ENCODE measurements at places on chromosomes 7 and 10.

DNA sequence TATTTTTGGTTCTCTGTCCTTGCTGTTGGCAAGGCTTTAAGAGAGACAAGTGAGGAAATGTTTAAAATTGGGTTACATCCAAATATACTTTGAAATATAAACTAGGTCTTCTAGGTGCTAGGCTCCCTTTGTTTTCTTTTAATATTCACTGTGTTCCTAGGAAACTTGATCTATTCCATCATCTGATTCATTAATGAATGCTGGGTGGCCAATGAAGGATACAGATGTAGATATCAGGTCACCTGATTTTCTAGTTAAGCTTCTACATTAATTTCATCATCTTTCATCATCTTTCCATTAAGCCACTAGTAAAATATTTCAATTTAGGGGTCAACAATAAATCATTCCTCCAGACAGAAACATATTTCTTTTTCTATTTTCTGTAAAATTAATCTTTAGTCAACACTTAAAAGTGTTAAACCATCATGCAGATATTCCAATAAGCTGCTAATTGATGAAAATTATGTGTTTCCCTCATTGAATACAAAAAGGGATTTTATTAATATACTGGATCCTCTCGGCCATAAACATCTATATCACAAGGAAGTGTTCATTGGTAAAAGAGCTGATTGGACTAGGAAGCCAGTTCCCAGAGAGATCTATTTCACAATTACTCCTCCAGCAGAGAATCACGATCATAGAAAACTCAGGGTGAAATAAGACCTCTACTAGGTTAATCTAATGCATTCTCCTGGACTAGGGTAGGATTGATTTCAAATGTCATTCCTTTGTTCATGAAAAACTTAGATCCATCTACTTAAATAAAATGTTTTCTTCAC lies 14.7 kb downstream of the HGF start:
- no peak for DNase-seq

GRCh38 chr10:75425291-75426079 lies 5.9 kb upstream of the LRMDA start:
- DNase-seq = no peak

- DNase-seq = peak; percentile 92
These were observed 165.8 kb upstream of the PRSS1 start for GRCh38 chr7:142583446-142583845.

GRCh38 chr7:151540146-151540545 lies 20.5 kb upstream of the RHEB start:
- no peak for DNase-seq

GRCh38 chr10:102455893-102456471 lies 4.6 kb upstream of the C10orf95 start:
- DNase-seq = peak; percentile 89

GRCh38 chr7:113010377-113010776 lies 76.2 kb downstream of the GPR85 start:
- DNase-seq = no peak

DNA sequence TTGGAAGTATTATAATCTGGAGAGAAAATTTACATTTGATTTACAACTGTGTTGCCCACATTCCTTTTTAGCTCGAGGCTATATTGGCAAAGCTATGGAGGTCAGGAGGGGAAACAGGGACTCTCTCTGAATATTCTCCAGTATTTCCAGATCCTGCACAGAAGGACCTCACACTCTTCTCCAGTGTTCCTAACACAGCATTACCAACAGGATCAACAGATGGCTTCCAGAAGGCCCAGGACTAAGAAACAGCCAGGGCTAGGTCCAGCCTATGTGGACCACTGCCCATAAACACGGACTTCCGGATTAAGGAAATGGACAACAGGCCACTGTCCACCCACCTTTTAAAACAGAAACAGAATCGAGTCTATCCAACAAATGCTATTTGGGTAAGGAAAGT lies 65.3 kb downstream of the CHCHD3 start:
- no peak for DNase-seq

DNA sequence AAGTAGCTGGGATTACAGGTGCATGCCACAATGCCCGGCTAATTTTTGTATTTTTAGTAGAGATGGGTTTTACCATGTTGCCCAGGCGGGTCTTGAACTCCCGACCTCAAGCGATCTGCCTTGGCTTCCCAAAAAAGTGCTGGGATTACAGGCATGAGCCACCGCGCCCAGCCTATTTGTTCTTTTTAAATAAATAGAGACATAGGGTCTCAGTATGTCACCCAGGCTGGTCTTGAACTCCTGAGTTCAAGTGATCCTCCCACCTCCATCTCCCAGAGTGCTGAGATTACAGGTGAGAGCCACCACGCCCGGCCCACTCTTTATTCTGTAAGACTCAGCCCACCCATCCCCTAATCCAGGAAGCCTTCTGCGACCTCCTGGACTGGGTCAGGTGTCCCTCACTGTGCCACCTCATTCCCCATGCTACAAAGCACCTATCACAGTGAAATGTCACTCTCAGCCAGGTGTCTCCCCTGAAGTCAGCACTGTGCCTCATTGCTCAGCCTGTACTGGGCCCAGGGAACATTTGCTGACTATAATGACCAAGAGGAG lies 2.8 kb downstream of the TMEM120A start:
- no peak for DNase-seq

GRCh38 chr7:73680501-73680900 lies 2.8 kb downstream of the DNAJC30 start:
- no peak for DNase-seq

DNA sequence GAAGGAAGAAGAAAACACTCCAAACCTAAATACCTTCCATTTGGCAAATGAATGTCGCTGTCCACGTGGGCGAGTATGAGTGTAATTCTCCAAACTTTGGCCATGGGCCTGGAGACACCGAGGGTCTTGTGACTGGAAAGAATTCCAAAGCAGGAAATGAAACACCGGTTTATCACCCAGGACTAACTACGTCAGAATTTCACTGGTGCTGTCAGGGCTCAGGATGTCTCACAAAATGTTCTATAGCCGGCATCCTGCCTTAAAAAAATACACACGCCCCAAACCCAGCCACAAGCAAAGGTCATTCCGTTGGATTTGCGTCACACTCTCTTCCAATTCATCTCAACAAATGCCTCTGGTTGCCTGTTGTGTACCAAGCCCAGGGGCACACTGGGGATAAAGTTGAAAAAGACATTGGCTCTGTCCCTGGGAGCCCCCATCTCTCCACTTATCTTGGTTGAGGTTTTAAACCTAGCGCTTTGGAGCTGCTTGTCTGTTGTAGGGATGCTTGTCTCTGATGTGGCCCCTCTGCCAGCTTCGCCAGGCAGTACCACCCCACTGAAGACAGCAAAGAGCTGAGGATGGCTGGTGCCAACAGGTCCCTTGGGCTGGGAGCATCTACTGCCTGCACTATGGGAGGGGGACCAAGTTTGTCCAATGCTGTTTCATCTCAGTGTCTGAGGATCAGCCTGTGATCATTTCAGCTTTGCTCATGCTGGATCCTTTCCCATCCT lies 31.2 kb downstream of the GSTO2 start:
- no peak for DNase-seq

DNA sequence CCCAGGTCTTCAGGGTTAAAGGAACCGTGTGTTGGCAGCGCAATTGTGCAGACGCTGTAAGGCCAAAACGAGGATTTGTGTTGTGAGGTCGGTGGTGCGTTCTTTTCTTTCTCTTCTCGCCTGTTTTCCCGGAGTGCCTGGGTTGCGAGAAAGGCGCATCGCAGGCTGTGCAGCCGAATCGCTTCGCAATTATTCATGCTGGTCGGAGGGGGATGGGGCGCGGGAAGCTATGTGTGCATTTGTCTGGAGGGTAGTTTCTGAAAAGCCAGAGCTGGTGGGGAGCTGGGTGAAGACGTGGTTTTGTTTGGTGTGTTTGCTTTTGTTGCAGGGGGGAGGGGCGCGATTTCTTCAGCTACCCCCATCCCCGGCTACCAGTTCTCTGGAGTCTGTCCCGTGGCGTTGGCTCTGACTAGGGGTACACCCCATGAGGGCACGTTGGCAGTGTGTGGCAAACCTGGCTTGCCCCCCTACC lies 2.1 kb downstream of the MXI1 start:
- DNase-seq = no peak

- no peak for DNase-seq
These were observed 125.7 kb downstream of the TEX36 start for GRCh38 chr10:125557311-125557710.

DNA sequence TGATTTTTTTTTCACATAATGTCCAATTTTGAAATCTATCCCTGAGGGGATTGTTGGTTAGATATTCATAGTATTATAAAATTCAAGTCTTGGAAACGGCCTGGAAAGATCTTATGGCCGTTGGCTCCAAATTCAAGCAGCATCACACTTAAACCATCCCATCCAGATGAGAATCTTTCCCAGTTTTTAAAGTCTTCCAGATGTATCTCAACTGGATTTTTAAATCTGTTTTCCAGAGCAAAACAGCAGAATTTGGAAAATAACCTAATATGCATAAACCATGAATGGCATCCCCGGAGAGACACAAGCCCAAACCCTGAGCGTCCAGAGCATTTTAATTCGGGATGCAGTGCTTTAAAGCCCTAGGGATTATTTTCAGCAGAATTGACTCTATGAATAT lies 208.2 kb upstream of the PRKCQ start:
- DNase-seq = no peak

- DNase-seq = peak; percentile 39
These were observed 16.9 kb downstream of the DYDC2 start for GRCh38 chr10:80373502-80373901.

DNA sequence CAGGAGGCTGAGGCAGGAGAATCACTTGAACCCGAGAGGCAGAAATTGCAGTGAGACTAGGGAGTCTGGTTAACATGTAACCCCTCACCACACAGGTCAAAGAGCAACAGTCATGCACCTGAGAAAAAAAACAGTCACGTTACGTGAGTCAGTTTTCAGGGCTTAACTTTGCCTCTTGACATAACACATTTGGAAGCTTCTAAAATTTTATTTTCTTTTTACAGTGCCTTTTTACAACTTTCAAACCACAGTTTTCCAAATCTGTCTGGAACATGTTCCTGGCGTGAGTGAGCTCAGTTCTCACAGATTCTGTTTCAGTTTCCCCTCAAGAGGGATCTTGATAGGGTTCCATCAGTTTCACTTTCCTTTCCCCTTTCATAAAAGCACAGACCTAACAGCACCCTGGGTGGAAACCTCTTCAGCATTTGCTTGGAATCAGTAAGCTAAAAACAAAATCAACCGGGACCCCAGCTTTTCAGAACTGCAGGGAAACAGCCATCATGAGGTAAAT lies 4.4 kb downstream of the IFIT3 start:
- DNase-seq = peak; percentile 93

GRCh38 chr10:86366033-86366901 lies at the start of gene GRID1:
TSS of gene GRID1 (minus strand) at chr10:86366795.
- no peak for DNase-seq

GRCh38 chr10:124414076-124414475 lies 4.6 kb downstream of the OAT start:
- DNase-seq = no peak

DNA sequence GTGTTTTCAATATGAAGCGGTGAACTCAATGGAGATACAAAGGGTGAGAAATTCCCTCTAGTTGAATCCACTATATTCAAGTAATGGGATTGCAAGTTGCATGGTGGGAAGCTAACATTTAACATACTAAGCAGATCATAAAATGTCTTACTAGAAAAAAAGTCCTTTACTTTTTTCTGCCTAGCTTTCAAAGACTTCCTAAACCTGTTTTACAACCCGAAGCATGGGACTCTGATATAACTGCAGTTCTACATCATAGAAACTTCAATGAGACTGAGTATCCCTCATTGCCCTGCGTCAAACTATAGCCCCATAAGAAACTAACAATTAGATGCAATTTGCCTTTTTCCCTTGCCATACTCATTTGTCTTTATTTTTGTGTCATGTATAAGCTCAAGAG lies 179.9 kb downstream of the RTKN2 start:
- no peak for DNase-seq

GRCh38 chr10:44864051-44864450 lies 47.1 kb upstream of the TMEM72 start:
- peak; percentile 5 for DNase-seq

GRCh38 chr7:20892776-20893175 lies 106.1 kb upstream of the SP8 start:
- DNase-seq = no peak

- peak; percentile 21 for DNase-seq
These were observed 23.2 kb downstream of the NOLC1 start for GRCh38 chr10:102175415-102175814.

GRCh38 chr7:133602291-133602690 lies 349.4 kb downstream of the EXOC4 start:
- no peak for DNase-seq

DNA sequence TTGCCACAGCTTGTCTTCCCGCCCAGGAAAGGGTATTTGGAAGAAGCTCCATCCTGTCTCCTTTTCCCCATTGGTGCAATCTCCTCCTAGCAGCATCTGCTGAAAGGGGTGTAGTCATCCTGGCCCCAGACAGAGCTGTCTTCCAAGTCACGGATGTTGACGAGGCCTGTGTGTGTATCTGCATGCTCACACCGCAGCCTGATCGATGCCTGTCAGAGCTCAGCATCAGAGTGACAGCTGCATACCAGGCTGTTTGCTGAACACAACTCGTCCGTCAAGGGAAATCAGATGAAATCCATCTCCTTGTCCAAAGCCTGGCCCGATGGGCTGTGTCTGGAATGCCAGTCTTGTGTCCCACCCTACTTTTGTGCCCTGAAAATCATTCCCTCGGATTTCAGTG lies 21.2 kb upstream of the LRRC4 start:
- DNase-seq = no peak

DNA sequence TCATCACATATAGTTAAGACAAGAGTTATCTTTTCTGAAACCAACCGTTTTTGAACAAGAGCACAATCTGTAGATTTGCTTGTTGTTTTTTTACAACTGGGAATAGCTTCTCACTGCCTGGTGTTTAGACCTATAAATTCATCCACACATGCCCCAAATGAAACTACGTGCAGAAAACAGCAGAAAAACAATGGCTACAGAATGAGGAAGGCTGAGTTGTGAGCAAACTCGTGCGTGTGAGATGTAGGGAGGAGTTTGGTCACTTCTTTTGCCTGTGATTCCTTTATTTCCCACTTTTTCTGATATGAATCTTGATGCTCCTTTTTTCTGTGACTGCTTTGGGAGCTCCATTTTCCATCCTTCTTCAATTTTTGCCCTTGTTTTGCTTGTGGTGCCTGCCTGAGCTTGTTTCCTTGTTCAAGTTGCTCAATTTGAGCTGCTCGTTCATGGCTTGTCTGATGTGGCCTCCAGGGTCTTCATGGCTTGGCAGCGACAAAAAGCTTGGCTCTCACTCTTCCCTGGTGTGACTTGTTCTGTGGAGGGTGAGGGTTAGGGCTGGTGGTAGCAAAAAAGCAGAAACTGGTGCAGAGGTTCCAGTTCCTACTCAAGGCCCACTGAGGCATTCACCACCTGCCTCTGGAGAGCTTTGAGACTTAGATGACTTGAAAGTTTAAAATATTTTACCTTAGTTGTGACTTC lies 76.9 kb downstream of the ZNF365 start:
- DNase-seq = no peak

- no peak for DNase-seq
These were observed 42.8 kb upstream of the RABGEF1 start for GRCh38 chr7:66697449-66698438.
